ENCODE measurements at places on chromosomes 16 and 17.

GRCh38 chr17:72488555-72489271 lies 367.9 kb downstream of the SOX9 start:
- no peak for DNase-seq

DNA sequence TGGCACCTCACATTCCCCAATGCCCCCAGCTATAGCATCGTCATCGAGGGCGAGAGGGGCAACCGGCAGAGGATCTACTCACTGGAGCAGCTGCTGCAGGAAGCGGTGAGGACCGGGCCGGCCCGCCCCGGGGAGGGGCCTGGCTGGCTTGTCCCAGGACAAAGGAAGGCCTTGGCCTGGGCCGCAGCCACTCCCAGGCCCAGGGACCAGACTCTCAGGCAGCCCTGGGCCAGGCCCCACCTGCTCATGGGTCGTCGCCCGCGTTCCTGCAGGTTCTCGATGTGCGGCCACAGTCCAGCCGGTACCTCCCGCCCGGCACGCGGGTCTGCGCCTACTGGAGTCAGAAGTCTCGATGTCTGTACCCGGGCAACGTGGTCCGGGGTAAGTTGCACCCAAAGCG lies 53.4 kb downstream of the ACTG1 start:
- no peak for DNase-seq

GRCh38 chr17:79627766-79628690 lies 17.2 kb upstream of the RBFOX3 start:
- DNase-seq, result no peak

DNA sequence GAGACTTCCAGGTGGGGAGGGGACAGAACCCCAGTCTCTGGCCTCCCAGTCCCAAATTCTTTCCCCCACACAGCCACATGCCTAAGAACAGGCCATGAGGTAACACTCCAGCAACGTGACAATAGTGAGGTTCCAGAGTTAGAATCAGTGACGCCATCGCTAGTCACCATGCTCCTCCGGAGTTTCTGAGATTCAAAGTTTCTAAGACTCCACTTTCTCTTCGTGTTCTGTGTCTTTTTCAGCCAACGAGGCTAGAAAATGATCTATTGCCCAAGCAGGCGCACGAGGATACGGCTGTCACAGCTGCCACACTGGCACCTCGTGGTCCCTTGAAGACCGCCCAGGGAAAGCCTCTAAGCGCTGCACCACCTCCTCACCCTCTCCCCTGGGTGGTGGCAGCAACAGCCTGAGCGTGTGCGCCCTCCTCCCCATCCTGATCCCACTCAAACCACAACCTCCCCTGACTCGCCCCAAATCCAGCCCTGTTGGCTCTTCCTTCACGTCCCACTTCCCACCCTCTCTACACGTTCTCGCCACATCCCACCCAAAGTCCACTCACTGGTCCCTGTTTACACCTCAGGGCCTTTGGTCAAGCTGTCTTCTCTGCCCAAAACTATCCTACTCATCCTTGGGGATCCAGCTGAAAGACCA lies 1.0 kb downstream of the MCRIP1 start:
- DNase-seq, result peak; percentile 39

GRCh38 chr16:57530104-57530521 lies 6.3 kb downstream of the CCDC102A start:
- DNase-seq, result peak; percentile 72

DNA sequence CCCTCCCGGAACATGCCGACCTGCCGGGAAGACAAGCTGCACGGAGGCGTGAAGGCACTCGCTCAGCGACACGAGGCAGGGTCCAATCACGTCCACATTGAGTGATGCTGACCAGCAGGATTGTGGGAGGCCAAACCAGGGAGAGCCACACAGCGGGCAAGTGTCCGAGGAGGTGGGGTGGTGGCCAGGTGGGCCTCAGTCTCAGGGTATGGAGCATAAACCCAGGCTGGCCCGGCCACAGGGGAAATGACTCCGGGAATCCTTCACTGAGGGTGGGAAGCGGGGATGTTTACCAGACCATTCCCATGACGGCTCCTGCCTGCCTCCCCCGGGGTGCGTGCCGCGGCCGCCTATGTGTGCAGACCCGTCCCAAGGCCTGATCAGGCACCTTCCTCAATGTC lies 62.5 kb downstream of the RPH3AL start:
- no peak for DNase-seq

DNA sequence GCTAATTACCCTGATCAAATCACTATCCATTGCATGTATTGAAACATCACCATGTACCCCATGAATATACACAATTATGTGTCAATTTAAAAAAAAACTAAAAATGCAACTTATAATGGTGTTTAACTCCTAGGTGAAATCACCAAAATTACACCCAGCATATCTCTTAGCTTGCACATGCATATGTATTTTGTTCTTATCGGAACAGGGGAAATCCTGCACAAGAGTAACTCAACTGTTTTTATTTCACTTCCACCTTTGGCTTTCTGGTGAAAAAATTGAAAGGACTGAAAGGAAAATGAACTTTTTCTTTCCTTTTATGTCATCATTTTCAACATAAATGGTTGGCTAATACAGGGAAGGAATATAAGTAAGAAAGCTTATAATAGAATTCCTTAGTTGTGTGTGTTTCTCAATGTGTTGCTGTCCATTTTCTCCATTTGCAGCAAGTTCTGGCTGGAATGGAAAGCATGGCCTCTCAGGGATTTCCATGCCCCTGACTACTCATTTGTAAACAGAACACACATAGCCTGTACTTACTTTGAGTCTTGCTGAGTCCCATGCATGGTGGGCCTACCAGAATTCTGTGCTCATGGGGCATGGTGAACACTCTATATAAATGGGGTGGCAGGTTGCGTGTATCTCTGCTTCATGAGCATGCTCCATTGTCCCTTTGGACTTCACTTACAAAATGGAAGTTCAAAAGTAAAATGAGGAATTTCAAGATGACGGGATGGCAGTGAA lies 462.0 kb downstream of the HS3ST3B1 start:
- no peak for DNase-seq

DNA sequence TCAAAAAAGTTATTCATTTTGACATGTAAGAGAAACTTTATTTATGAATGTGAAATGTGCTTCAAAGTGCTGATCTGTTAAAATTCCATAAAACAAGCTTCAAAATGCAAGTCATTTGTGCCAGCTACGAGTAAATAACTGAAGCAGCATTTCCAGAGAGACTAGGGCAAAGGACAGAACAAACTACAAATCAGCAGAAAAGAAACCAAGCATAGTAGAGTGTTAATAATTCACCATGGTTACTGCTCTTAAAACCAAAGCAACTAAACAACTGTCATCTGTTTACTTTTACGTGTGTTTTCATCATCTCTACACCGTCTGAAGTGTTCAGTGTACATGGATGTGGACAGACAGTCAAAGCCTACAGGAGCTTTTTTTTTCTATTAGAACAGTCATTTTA lies 1.6 kb upstream of the ASPA start:
- no peak for DNase-seq

- no peak for DNase-seq
Measured at GRCh38 chr16:67443265-67443664, 12.3 kb downstream of the HSD11B2 start.

DNA sequence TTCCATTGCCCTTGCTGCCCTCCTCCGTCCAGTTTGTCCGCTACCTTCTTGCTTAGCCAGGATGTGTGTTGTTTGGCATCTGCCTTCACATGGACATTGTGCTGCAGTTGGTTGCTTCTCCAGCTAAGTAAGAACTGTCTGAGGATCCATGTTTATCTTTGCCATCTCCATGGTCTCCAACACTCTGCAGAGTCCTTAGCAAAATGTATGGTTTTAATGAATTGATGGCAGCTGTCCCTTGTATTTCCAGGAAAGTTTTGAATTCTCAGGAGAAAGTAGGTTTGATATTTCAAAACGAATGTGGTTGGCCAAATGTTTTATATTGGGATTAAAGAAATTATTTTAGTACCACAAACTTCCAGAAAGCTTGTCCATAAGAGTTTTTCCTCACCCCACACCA lies 160.9 kb downstream of the SPECC1 start:
- DNase-seq, result no peak

GRCh38 chr16:68257251-68257905 lies 6.9 kb upstream of the SLC7A6 start:
- DNase-seq, result no peak

GRCh38 chr16:88941913-88942909 lies 34.8 kb downstream of the CBFA2T3 start:
- peak; percentile 20 for DNase-seq

GRCh38 chr16:21166561-21166961 lies 8.1 kb downstream of the LDAF1 start:
- DNase-seq, result no peak

DNA sequence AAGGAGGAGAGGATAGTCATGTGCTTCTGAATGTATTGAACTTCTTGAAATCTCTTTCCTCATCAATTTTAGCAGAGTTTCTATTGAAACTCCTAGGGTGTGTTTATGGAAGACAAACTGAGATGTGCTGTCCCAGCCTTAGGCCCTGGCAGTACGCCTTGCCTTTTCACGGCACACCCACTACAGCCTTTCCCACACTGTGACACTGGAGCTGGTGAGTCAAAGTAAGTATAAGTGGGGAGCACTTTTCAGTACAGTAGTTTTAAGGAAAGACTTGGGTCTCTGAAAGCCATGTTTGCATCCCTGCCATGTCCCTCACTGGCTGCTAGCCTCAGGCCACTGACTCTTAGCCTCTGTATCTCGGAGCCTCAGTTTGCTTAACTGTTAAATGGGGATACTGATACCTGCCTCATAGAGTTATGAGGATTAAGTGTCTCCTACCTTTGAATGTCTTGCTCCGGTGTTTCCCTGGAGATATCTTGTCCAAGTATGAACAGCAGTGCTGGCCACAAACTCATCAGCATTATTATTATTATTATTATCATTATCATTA lies 144.7 kb upstream of the CRHR1 start:
- no peak for DNase-seq

DNA sequence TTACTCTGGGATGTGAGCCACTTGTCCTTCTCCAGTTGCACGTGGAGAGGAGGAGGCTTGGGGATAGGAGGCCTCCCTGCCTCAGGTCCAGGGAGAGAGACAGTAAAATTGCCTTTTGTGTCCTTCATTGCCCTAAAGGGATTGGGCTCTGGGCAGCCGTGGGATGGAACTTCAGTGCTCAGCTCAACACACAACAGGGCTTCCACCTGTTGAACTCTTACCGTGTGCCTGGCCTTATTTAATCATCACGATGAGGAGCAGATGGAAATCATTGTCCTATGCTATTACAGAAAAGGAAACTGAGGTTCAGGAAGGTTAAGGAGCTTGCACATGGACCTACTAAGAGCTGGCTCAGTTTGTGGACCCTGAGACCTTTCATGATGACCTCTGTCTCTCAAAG lies 92.4 kb upstream of the CDC42EP4 start:
- DNase-seq, result no peak
